ENCODE measurements at places on chromosomes 4 and X. TPM values are rescaled to one million over a fixed set of nuclear protein-coding genes. Genes with fewer than 3 reads are reported as not detected.

MAPK10 gene
- 3.1 TPM for total RNA-seq

DNA sequence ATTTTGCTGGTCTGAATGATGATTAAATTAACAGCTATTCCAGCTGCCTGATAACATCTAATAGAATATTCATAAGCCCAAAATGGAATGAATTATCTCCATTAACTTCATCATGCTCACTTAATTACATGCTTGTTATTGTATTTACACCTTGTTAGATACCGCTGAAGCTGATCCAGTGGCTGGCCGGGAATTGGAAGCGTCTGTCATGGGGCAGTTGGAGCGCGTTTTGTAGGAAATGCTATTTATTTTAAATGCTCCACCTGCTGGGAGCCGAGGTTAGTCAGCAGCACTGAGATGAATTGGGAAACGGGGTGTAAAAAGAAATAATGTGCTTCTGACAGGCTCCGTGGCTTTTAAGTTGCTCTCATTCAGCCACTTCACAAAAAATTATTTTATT, 25.2 kb downstream of the ARX start:
- H3K27ac ChIP-seq, result no peak overlapping the region
- H3K36me3 ChIP-seq, result no peaks in the 10 kb centered on the region
- no peaks in the 10 kb centered on the region for H3K27me3 ChIP-seq
- no peak overlapping the region for H3K4me3 ChIP-seq

DDIT4L gene
- 2.0 TPM for total RNA-seq

DNA sequence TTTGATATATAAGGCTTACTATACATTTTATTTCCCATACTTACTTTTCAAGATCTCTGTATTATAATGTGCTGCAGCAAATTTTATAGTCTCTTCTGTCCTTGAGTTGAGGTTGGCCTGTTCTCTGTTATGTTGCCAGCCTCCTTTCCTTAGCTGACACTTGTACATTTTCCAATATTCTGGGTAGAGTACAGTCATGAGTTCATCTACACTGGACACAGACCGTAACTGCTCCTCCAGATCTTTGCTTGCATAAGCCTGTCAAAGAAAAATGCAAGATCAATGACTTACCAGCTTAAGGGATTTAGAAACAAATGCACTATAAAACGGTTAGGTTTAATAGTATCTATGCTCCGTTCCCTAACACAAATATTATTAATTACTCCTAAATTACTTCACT, 63.2 kb downstream of the VEGFC start:
- H3K4me3 ChIP-seq, result no peak overlapping the region
- no peaks in the 10 kb centered on the region for H3K4me1 ChIP-seq
- DNase-seq, result no peak
- no peak overlapping the region for H3K27ac ChIP-seq

All from right atrium auricular region (tissue), 2 donors.